ENCODE measurements at places on chromosomes 3 and 15. TPM values are rescaled to one million over a fixed set of nuclear protein-coding genes. Genes with fewer than 3 reads are reported as not detected.

The HRG gene
- total RNA-seq: not detected

The PLXNA1 gene
- total RNA-seq: 98.0 TPM

The P2RY13 gene
- total RNA-seq: not detected

The ISL2 gene
- not detected for total RNA-seq

The UMPS gene
- total RNA-seq: 30.4 TPM

The TUBGCP4 gene
- 5.5 TPM for total RNA-seq

The INO80 gene
- 19.7 TPM for total RNA-seq

The HYAL1 gene
- total RNA-seq: 1.1 TPM
